Endodermal cell (in vitro differentiated cells): ENCODE measurements at places on chromosomes 1 and 21. TPM values are rescaled to one million over a fixed set of nuclear protein-coding genes. Genes with fewer than 3 reads are reported as not detected.

CD244 gene
- total RNA-seq = 0.31 and 0.41 TPM in 2 replicates

EIF2D gene
- total RNA-seq = 40.1 to 42.1 TPM (median 41.9 TPM) in 3 replicates

SAMD13 gene
- total RNA-seq = 1.4 and 1.8 TPM in 2 replicates

FMOD gene
- 2.9 and 3.5 TPM in 2 replicates for total RNA-seq

DNA sequence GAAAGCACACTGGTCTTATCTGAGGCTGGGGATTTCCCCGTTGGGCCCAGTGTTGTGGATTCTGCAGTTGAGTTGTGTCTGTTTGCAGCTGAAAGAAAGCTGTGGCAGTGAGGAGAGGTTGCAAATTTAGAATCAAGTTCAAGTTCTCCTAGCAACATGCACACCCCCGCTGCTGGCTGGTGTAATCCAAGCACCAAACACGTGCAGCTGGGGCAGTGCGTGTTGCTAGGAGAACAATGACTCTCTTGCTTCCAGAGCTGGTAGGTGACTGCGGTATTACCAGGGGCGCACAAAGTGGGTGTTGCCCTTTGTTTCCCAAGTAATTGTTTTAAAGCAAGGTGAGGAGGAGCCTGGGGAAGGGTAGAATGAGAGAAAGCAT lies 91.5 kb downstream of the IER5 start:
- H3K4me1 ChIP-seq = peaks cover 10% of the 10 kb centered on the region
- H3K27ac ChIP-seq = peak overlapping the region; percentile 71
- no peaks in the 10 kb centered on the region for H3K27me3 ChIP-seq
- H3K4me3 ChIP-seq = peak overlapping the region; percentile 21
- H3K36me3 ChIP-seq = no peaks in the 10 kb centered on the region

GRCh38 chr1:229665912-229666558 lies 40.0 kb downstream of the URB2 start:
- H3K4me1 ChIP-seq = no peaks in the 10 kb centered on the region
- H3K36me3 ChIP-seq = peaks cover 9% of the 10 kb centered on the region
- no peaks in the 10 kb centered on the region for H3K27me3 ChIP-seq
- H3K27ac ChIP-seq = no peak overlapping the region
- DNase-seq = no peak

DNA sequence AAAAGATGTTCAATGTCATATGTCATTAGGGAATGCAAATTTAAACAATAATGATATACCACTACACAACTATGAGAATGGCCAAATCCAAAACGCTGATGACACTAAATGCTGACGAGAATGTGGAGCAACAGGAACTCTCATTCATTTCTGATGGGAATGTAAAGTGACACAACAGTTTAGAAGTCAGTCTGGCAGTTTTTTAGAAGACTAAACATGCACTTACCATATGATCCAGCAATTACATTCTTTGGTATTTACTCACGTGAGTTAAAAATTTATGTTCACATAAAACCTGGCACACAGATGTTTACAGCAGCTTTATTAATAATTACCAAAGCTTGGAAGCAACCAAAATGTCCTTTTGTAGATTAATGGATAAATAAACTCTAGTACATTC lies 110.4 kb upstream of the C1orf21 start:
- no peaks in the 10 kb centered on the region for H3K27me3 ChIP-seq
- no peaks in the 10 kb centered on the region for H3K36me3 ChIP-seq
- no peak for DNase-seq
- no peak overlapping the region for H3K4me3 ChIP-seq
- no peak overlapping the region for H3K27ac ChIP-seq
- peaks cover 11% of the 10 kb centered on the region for H3K4me1 ChIP-seq

DNA sequence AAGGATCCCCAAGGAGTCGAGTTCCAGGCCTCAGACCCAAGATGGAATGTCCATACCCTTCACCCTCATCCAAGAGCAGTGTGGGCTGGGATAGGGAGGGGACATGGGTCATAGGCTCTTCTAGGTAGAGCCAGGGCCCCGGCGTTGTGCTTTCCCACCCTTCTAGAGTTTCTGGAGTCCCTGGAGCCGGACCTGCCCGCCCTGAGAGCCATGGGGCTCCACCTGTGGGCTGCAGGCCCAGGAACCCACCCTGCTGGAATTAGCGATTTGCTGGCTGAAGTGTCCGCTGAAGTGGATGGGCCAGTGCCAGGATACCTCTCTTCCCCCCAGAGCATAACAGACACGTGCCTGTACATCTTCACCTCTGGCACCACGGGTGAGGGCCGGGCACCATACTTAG lies 1.1 kb downstream of the SLC27A3 start:
- H3K27ac ChIP-seq = no peak overlapping the region
- H3K4me1 ChIP-seq = peaks cover 2% of the 10 kb centered on the region
- H3K36me3 ChIP-seq = peaks cover 40% of the 10 kb centered on the region
- no peaks in the 10 kb centered on the region for H3K27me3 ChIP-seq
- DNase-seq = no peak
- H3K4me3 ChIP-seq = peak overlapping the region; percentile 85

GRCh38 chr1:57015071-57015470 lies 49.3 kb upstream of the C8B start:
- H3K4me3 ChIP-seq = no peak overlapping the region
- H3K4me1 ChIP-seq = peaks cover 12% of the 10 kb centered on the region
- H3K27ac ChIP-seq = no peak overlapping the region

GRCh38 chr1:156616463-156616862 lies 2.8 kb upstream of the HAPLN2 start:
- H3K4me3 ChIP-seq = no peak overlapping the region
- H3K27ac ChIP-seq = no peak overlapping the region
- no peaks in the 10 kb centered on the region for H3K36me3 ChIP-seq
- no peak for DNase-seq
- H3K27me3 ChIP-seq = peaks cover 21% of the 10 kb centered on the region
- H3K4me1 ChIP-seq = no peaks in the 10 kb centered on the region

GRCh38 chr1:160996178-160996577 lies 24.8 kb downstream of the F11R start:
- no peak overlapping the region for H3K4me3 ChIP-seq
- peaks cover 70% of the 10 kb centered on the region for H3K36me3 ChIP-seq
- no peak for DNase-seq
- no peaks in the 10 kb centered on the region for H3K27me3 ChIP-seq

- peak overlapping the region; percentile 33 for H3K27ac ChIP-seq
- H3K4me3 ChIP-seq = no peak overlapping the region
- H3K27me3 ChIP-seq = peaks cover 14% of the 10 kb centered on the region
- H3K36me3 ChIP-seq = no peaks in the 10 kb centered on the region
- H3K4me1 ChIP-seq = peaks cover 12% of the 10 kb centered on the region
These were observed 40.6 kb upstream of the RAB4A start for GRCh38 chr1:229230140-229230892.

- no peak for DNase-seq
- H3K36me3 ChIP-seq = no peaks in the 10 kb centered on the region
- no peak overlapping the region for H3K4me3 ChIP-seq
These were observed 25.2 kb downstream of the LAMC1 start for GRCh38 chr1:183048087-183049085.

DNA sequence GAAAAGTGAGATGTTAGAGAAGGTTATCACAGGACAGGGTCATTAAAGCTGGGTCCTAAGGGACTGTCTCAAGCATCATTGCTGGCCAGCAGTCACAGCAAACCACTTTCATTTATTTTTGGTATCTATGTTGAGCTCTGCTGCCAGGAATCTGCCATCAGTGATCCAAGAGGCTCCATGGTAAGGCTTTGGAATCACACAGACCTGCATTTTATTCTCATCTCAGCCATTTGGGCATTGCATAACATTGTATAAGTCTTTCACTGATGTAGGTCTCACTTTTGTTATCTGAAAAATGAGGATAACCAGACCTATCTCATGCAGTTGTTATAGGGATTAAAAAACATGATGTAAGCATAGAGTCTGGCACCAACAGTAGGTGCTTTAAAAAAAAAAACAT lies 77.5 kb downstream of the OMA1 start:
- H3K27me3 ChIP-seq = peaks cover 4% of the 10 kb centered on the region
- no peak overlapping the region for H3K4me3 ChIP-seq
- no peaks in the 10 kb centered on the region for H3K4me1 ChIP-seq
